ENCODE measurements at places on chromosomes 5 and 9.

DNA sequence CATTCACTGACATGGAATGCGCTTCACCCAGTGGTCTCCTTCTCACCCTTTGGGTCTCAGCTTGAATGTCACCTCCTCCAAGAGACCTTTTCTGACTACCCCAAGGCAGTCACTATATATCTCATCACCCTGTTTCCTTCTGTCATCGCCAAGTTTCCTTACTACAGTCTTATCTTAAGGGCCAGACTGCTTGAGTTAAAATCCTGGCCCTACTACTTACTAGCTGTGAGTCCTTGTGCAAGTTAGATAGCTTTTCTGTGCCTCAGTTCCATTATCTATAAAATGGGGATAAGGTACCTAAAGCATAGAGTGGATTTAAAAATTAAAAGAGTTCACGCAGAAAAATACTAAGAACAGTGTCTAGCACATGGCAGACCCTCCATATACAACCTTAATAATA lies 132.4 kb downstream of the GABBR2 start:
- no peak for DNase-seq

DNA sequence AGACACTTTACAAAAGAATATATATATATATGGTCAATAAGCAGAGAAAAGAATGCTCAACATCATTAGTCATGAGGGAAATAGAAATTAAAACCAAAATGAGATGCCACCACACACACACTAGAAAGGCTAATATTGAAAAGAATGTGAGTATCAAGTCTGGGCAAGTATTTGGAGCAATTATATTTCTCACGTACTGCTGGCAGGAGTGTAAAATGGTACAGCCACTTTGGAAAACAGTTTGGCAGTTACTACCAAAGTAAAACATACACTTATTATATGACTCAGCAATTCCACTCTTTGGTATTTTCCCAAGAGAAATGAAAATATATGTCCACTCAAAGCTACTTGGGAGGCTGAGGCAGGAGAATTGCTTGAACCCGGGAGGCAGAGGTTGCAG lies 29.8 kb downstream of the NEUROG1 start:
- DNase-seq: peak; percentile 49

DNA sequence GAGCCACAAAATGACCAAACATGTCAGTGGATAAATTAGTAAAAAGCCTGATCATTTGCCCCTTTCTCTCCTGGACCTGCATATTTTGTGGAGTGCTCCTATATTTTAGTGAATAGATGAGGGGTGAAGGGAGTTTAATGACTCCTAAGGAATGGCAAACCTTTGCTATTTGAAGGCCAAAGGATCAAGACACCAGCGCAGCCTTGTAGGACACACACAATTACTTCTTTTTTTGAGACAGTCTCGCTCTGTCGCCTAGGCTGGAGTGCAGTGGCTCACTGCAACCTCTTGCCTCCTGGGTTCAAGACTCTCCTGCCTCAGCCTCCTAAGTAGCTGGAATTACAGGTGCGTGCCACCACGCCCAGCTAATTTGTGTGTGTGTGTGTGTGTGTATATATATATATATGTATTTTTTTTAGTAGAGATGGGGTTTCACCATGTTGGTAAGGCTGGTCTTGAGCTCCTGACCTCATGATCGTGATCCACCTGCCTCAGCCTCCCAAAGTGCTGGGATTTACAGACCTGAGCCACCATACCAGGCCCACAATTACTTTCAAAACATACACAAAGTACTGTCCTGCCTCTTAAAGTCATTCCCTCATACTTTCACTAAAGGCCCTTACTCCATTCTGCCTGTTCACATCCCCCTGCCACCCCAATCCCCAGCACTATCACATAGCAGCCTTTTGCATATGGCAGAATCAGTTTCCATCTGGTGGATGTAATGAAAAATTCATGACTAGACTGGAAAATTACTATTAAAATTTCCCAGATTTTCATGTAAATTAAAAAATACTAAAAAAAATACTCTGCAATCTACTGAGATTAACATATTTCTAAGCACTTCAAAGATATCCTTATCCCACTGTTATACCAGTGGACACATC lies 60.4 kb downstream of the CSNK1A1 start:
- no peak for DNase-seq

DNA sequence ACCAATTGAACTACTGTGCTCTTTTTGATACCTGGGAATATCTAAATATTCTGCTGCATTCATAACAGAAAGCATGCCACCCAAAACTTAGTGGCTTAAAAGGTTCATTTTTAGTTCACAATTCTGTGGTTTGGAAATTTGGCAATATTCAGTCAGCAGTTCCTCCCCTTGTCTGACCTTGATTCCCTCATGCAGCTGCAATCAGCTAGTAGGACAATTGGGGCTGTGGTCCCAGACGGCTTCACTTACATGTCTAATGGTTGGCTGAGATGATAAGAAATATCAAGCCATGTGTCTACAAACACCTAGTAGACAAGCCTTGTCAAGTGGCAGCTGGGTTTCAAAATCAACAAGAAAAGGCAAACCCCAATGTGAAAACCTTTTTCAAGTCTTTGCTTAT lies 51.3 kb downstream of the ANXA1 start:
- no peak for DNase-seq

GRCh38 chr5:15044521-15044920 lies 172.9 kb upstream of the ANKH start:
- no peak for DNase-seq
